ENCODE measurements at places on chromosomes 2 and 18. TPM values are rescaled to one million over a fixed set of nuclear protein-coding genes. Genes with fewer than 3 reads are reported as not detected.

- H3K4me3 ChIP-seq = no peak overlapping the region
- no peak for DNase-seq
- no peaks in the 10 kb centered on the region for H3K4me1 ChIP-seq
These were observed 590.3 kb upstream of the CHAC2 start for GRCh38 chr2:53177327-53177726.

GRCh38 chr2:64923385-64923710 lies 65.9 kb upstream of the SLC1A4 start:
- DNase-seq = no peak
- no peak overlapping the region for H3K4me3 ChIP-seq
- H3K27me3 ChIP-seq = no peaks in the 10 kb centered on the region
- H3K36me3 ChIP-seq = no peaks in the 10 kb centered on the region

DNA sequence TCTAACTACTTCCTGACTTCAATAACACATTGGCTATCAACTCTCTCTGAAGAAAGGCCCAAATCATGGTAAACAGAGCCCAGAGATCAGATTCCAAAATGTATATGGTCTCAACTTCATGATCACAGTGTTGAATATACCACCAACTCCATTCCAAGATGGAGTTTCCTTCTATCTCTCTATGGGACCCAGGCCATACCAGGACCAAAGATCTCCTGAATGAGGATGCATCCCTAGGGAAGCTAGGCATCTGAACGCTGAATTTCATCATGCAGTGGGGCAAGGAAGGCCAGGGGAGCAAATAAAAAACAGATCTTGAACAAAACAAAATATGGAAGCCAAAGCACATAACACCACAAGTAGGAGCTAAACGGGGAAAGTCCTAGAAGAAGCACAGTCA lies 320.7 kb upstream of the PKDCC start:
- no peaks in the 10 kb centered on the region for H3K4me1 ChIP-seq
- no peak overlapping the region for H3K4me3 ChIP-seq
- no peak for DNase-seq
- H3K27ac ChIP-seq = no peak overlapping the region

The PCARE gene
- not detected for total RNA-seq

The COL6A3 gene
- 315 TPM for total RNA-seq

The SP5 gene
- total RNA-seq = 1.7 TPM

The GREB1 gene
- total RNA-seq = 35.4 TPM

The CPSF3 gene
- 19.4 TPM for total RNA-seq

The C2orf66 gene
- not detected for total RNA-seq

The TRPM8 gene
- not detected for total RNA-seq

The ZNF396 gene
- 0.98 TPM for total RNA-seq

Data from vagina (tissue), 2 donors.